HAP-1 (cell line): ENCODE measurements at places on chromosomes 5 and 9.
A peak's percentile ranks its signal among the peaks of the same experiment; 100 is the strongest.

DNA sequence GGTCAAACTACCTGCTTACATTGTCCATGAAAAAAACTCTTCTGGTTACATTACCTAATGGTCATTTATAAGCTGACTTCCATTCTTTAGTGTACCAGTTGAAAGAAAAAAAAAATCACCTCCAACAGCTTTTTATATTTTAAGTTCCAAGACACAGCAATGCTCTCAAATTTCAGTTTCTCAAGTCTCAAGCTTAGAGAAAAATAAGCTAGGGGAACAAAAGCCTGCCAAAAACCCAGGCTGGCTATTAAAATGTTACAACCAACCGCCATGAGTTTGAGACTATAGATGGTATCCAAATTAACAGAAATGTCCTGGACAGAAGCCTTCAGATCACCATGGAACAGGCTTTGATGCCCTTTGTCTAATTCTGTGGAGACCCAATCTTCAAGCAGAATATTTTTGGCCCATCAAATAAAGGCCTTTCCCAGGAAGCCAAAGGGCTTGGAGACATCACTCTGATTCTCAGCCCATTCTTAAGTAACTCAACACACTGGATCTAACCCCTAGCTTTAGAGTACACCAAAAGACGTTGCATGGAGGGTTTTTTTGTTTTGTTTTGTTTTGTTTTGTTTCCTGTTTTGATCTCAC lies 343.7 kb downstream of the GLIS3 start:
- peak; percentile 53 for DNase-seq

DNA sequence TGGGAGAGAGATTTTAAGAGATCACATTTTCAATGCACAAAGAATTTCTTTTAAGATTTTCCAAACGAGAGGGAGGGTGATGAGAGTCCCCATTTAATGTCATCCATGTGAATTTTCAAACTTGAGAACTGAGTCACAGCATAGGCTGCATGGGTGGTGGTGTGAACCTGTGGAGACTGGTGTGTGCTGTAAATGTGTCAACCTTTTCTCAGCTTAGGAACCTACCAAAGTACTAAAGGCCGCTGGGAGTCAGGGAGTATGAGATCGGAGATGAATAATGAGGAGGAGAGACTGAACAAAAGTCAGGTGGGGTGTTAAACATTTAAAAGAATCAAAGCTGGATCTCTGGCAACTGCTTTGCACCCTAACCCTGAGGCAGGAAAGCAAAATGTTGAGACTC lies 7.5 kb downstream of the ALDH1A1 start:
- no peak for DNase-seq

- no peak for DNase-seq
These were observed 15.6 kb downstream of the TEX53 start for GRCh38 chr9:114641967-114642366.

- no peak for DNase-seq
These were observed 42.3 kb downstream of the MARCHF3 start for GRCh38 chr5:126988021-126988569.
